Iris pigment epithelial cell (primary cell): ENCODE measurements at places on chromosomes 6 and 20.

DNA sequence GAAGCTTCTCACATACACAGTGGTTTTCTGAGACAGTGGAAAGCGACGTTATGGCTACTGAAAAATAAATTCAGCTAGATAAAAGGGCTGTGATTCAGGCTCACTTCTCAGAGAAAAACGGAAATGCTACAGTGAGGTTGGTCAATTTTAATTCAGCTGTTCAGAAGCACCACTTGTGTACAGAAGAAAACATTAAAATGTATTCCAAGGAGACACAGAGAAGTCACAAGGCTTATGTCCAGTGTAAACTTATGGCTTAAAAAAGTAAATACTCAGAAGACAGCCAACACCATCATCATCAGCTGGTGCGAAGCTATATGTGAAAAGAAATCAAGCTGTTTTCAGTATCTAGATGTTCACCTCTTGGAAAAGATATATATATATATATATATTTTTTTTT, 68.6 kb downstream of the ABHD12 start:
- peak; percentile 20 for DNase-seq

GRCh38 chr6:42249279-42249678, 31.6 kb upstream of the MRPS10 start:
- no peak for DNase-seq

DNA sequence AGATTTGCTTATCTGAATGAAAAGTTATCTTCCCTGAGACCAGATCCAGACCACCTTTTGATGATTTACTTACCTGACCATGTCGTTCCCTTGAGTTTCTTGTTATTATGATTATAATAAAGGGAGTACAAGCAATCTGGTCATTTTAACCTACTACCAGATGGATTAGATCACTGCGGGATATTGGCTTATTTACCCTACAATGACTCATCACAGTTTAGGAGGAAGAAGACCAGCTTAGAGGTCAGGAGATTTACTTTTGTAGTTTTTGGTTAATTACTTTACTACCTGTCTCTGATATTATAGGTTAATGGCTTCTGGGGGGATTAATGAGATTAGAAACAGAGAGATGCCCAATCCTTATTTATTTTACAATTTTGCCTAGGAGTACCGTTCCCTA, 10.7 kb downstream of the PKIB start:
- peak; percentile 42 for DNase-seq

DNA sequence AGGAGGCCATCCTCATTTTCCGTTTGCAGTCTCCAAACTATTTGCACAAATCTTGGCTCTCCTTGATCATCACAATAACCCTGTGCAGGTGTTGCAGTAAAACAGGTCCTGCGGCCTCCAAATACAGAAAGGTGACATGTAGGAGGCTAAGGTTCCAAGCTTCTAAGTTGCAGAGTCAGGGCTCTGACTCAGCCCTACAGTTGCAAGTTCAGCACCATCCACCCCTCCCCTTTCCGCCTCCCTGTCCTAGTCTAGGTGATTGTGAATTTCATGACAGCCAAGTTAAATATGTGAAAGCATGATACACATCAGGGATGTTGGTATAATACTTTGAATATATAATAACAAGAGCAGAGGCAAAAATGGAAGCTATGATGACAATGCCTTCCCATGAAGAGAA, 317.3 kb upstream of the CDH4 start:
- DNase-seq: no peak

- no peak for DNase-seq
These were observed 6.4 kb upstream of the EXOC2 start for GRCh38 chr6:699319-699718.

GRCh38 chr20:36644706-36645095, 1.3 kb downstream of the SLA2 start:
- no peak for DNase-seq

DNA sequence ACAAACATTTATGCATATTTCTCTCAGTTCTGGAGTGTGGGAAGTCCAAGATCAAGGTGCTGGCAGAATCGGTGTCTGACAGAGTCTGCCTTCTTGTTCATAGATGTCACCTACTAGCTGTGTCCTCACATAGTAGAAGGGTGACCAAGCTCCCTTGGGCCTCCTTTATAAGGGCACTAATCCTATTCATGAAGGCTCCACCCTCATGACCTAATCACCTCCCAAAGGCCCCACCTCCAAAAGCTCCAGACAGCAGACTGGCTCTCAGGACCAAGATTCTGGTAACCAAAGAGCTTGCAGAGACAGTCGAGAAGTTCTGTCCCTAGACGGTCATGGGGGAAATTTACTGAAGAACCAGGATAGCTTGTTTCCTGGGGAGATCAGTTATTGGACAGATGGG, 139.1 kb downstream of the COL9A1 start:
- DNase-seq: no peak

- DNase-seq: no peak
These were observed 40.1 kb downstream of the BFSP1 start for GRCh38 chr20:17491041-17491440.

GRCh38 chr20:15031546-15032351, 694.3 kb upstream of the FLRT3 start:
- DNase-seq: no peak

DNA sequence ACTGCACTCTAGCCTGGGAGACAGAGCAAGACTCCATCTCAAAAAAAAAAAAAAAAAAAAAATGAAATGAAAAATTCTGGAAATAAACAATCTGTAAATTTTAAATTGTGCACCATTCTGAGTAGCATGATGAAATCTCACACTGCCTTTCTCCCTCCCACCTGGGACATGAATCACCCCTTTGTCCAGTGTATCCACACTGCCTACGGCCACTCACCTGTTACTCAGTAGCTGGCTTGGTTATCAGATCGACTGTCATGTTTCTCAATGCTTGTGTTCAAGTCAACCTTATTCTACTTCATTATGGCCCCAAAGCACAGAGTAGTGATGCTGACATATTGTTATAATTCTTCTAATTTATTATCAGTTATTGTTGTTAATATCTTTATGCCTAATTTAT, 58.7 kb upstream of the MTHFD1L start:
- DNase-seq: no peak

DNA sequence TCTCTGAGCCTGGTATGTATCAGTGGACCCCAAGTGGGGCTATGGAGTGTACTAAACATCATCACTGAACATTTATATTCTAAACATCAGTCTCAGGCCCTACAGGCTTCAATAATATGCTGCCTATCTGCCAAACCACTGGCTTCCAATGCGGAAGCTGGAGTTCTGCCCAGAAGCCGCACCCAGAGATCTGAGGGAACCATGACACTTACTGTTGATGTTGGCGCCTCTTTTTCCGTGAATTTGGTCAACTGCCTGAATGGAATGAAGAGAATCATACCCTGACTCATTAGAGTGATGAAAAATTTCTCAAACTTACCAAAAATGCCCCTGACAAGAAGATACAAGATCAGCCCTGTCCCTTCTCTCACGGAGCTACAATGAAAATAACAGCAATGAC, 66.2 kb downstream of the SLC22A23 start:
- peak; percentile 97 for DNase-seq

DNA sequence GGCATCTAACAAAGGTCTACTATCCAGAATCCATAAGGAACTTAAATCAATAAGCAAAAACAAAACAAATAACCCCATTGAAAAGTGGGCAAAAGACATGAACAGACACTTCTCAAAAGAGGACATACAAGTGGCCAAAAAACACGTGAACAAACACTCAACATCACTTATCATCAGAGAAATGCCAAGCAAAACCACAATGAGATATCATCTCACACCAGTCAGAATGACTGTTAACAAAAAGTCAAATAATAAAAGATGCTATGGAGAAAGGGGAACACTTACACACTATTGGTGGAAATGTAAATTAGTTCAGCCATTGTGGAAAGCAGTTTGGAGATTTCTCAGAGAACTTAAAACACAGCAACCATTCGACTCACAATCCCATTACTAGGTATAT, 19.4 kb upstream of the VNN1 start:
- DNase-seq: no peak

GRCh38 chr6:123434186-123434585, 202.6 kb downstream of the TRDN start:
- DNase-seq: no peak

DNA sequence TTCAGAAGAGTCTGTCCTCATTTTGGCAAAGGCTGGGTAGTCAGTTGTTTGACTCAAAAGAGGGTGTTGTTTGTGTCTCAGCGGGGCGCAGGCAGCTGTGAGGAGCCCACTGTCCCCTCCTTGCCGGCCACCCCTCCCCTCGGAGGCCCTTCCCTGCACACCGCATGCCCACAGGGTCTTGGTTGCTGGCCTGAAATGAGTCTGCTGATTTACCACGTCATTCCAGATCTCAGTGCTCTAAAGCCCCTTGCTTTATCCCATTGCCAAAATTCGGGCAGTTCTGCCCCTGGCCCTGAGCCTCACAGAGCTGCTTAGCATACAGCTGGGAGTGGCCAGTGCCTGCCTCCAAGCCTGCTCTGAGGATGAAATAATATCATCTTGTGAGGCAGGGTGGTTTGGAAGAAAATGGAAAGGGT, 220.7 kb downstream of the UST start:
- no peak for DNase-seq
